ENCODE measurements at places on chromosomes 16 and 17. TPM values are rescaled to one million over a fixed set of nuclear protein-coding genes. Genes with fewer than 3 reads are reported as not detected.

ZG16 gene
- not detected for total RNA-seq

CCL8 gene
- not detected for total RNA-seq

ZSCAN10 gene
- total RNA-seq: under 0.01 TPM

SERPINF2 gene
- total RNA-seq: 0.52 TPM

GPR142 gene
- total RNA-seq: not detected

CNGB1 gene
- not detected for total RNA-seq

PKD1 gene
- total RNA-seq: 49.6 TPM

CKLF gene
- total RNA-seq: 28.4 TPM

ACSM3 gene
- 10.8 TPM for total RNA-seq

AOC2 gene
- 1.5 TPM for total RNA-seq

KRTAP4-1 gene
- not detected for total RNA-seq

BAHCC1 gene
- 2.0 TPM for total RNA-seq

CRHR1 gene
- total RNA-seq: not detected

ENDOV gene
- total RNA-seq: 4.9 TPM

AANAT gene
- not detected for total RNA-seq

CTRL gene
- total RNA-seq: 6.3 TPM

OR1A1 gene
- not detected for total RNA-seq

ELMO3 gene
- 0.31 TPM for total RNA-seq

HBM gene
- total RNA-seq: not detected

GCGR gene
- not detected for total RNA-seq

PMP22 gene
- total RNA-seq: 2.0 TPM

CDRT15 gene
- total RNA-seq: not detected

KRTAP16-1 gene
- total RNA-seq: 0.21 TPM

GLIS2 gene
- under 0.01 TPM for total RNA-seq

NLRC3 gene
- 25.1 TPM for total RNA-seq

PRSS36 gene
- 1.2 TPM for total RNA-seq

MPV17L gene
- under 0.01 TPM for total RNA-seq

TEX19 gene
- total RNA-seq: not detected

CMTM2 gene
- total RNA-seq: 0.52 TPM

KRT31 gene
- not detected for total RNA-seq

KRT27 gene
- not detected for total RNA-seq

SLC22A31 gene
- total RNA-seq: not detected

TPSG1 gene
- total RNA-seq: not detected

CSH1 gene
- not detected for total RNA-seq

DNAI2 gene
- 0.21 TPM for total RNA-seq

SLC38A8 gene
- total RNA-seq: not detected

KRTAP9-8 gene
- not detected for total RNA-seq

SLFN14 gene
- 3.8 TPM for total RNA-seq

RHOT1 gene
- total RNA-seq: 33.6 TPM

XAF1 gene
- 33.1 TPM for total RNA-seq

MT1A gene
- not detected for total RNA-seq

Measured in mononuclear cell (primary cell).